Upper lobe of right lung (tissue), 1 donor: ENCODE measurements at places on chromosomes 2 and 18. TPM values are rescaled to one million over a fixed set of nuclear protein-coding genes. Genes with fewer than 3 reads are reported as not detected.

Gene MAP3K19
- total RNA-seq = not detected

DNA sequence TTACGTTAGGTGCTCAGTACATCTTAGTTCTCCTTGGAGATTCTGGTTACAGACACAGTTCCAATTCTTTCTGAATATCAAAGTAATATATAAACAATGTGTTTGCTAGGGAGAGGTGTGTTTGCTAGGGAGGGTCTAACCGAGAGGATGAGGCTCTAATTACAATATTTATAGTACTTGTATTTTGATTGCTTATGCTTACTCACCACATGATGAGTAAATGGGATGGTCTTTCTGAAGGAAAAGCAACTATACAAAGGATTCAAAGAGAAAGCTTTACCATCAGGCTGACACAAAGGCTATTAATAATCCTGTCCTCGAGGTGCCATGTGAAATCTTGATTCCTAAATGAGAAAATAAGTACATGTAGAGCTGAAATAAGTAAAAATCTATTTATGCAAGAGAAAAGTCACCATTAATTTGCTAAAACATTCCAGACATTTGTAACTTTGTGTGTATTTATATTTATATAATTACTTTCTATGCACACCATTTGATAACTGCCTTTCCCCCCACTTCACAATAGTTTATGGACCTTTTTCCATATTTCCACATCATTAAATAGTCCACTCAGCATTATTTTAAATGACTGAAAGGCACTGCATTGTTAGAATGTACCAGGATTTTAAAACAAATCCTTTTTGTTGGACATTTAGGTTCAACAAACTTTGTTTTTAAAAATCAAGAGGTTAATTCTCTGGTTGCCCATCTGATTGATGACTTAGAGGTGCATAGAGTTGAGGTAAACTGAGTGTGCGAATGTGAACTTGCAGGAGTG is 94.5 kb upstream of the FN1 start:
- H3K4me3 ChIP-seq = no peak overlapping the region
- no peaks in the 10 kb centered on the region for H3K27me3 ChIP-seq
- no peak overlapping the region for H3K27ac ChIP-seq
- H3K4me1 ChIP-seq = no peaks in the 10 kb centered on the region

GRCh38 chr2:233369897-233370685 is 15.8 kb downstream of the DGKD start:
- H3K27me3 ChIP-seq = no peaks in the 10 kb centered on the region
- peaks cover 15% of the 10 kb centered on the region for H3K4me1 ChIP-seq
- no peak for DNase-seq
- H3K4me3 ChIP-seq = no peak overlapping the region
- no peaks in the 10 kb centered on the region for H3K36me3 ChIP-seq
- no peak overlapping the region for H3K27ac ChIP-seq

Gene CDCA7
- 4.1 TPM for total RNA-seq

DNA sequence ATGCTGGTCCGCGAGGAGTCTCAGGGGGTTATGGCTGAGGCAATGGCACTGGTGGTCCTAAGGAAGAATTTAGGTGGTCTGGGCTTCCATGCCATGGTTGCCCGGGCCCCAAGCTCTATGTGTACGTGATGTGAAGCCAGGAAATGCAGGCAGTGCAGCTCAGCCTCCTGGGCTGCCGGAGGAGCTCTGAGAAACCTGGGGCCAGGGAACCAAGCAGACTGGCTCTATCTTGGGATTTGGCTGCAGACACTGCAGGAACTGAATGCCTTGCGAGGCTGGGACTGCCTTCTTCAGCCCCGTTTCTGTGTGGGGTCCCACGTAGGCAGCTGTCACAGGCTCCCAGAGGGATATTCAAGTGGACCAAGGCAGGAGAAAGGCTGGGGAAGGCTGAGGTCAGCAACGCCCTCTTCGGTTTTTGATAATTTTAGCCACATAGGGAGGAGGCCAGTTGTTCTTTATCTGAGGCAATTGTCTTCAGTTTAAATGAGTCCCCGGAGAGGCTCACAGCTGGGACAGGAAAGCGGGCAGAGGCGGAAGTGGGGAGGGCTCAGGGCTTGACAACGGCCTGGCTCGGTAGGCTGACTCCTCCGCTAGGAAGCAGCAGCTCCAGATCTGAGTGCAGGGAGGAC is 77.7 kb downstream of the RHOB start:
- peak overlapping the region; percentile 33 for H3K27ac ChIP-seq
- no peaks in the 10 kb centered on the region for H3K36me3 ChIP-seq
- no peaks in the 10 kb centered on the region for H3K27me3 ChIP-seq
- no peak overlapping the region for H3K4me3 ChIP-seq
- no peak for DNase-seq

Gene CNDP1
- total RNA-seq = not detected

DNA sequence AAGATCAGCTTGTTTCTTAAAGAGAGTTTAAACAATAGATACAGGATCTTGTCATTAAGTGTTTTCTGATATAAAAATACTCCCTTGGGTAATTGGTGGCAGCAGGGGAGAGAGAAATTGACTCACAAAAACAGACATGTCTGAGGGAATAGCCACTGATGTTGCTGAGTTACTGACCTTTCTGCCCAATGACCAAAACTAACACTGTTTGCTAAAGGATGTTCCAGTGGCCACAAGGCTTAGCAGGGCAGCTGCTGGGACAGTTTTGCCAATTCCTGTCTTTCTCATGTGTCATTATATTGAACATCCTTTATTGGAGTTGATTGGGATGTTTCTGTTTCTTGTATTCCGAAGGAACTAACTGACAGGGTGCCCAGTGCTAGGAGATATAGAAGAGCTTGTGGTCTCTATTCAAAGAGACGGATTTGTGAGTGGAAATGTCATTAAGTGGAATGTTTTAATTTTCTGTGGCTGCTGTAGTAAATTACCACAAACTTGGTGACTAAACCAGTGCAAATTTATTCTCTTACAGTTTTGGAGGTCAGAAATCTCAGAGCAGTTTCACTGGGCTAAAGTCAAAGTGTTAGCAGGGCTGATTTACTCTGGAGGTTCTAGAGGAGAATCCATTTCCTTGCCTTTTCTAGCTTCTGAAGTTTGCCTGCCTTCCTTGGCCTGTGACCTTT is 124.8 kb upstream of the RMDN2 start:
- no peak overlapping the region for H3K27ac ChIP-seq
- no peak overlapping the region for H3K4me3 ChIP-seq
- H3K27me3 ChIP-seq = no peaks in the 10 kb centered on the region
- no peak for DNase-seq
